ENCODE measurements at places on chromosomes 3 and 15.

- no peak for DNase-seq
Observed at GRCh38 chr15:63322541-63322940, 45.1 kb downstream of the APH1B start.

- no peak for DNase-seq
Observed at GRCh38 chr15:78429477-78429876, 8.5 kb upstream of the IREB2 start.

GRCh38 chr3:86104154-86104553 is 886.8 kb downstream of the VGLL3 start:
- no peak for DNase-seq

- no peak for DNase-seq
Observed at GRCh38 chr3:15339001-15339400, 6.6 kb upstream of the SH3BP5 start.

- DNase-seq, result no peak
Observed at GRCh38 chr3:192817053-192817452, 89.7 kb upstream of the FGF12 start.

GRCh38 chr3:197394464-197395321 is 96.3 kb upstream of the DLG1 start:
- DNase-seq, result no peak

DNA sequence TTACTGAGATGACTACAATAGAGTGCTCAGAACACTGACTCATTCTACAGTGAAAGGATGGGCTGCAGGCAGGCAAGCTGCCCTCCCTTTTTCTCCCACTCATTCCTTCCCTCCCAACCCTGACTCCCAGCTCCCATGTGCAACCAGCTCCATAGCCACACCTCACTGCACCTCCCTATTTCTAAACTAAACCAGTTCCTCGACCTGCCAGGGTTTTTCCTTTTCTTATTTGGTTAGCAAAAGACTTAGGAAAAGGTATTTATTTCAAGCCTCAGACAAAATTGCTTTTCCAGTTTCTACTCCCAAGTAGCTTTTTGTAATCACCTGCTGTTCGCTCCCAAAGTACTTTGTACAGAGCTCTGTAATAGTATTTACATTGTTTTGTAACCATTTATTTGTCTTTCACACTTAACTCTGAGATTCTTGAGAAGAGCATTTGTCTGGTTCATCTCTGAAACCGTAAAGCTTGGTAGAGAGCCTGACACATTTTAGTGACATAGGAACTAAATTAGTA is 2.2 kb downstream of the AADAC start:
- DNase-seq, result no peak

DNA sequence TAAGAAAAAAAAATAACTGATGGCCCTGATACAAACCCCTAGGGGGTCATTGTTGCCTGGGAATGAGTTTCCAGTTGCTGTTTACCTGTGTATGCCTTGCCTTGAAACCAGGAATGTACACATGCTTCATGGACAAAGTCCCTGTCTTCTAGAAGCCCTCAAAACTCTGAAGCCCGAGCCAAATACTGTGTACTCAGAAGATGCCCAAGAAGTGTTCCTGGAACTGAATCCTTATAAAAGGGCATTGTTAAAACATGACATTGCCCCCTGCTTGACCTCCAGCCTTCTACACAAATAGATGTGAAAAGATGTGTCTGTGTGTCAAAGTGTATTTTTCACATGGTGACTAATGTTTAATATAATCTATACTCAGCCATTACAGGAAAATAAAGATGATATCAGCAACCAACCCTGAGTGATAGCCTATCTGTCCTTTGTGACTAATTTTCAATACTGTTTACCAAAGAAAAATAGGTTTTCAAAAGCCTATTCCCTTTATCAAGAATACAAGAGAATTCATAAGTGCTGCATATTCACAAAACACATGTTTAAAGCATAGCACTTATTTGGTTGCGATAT is 325.9 kb downstream of the MECOM start:
- no peak for DNase-seq

- no peak for DNase-seq
Observed at GRCh38 chr3:81888914-81889557, 127.6 kb upstream of the GBE1 start.

- DNase-seq, result peak; percentile 87
Observed at GRCh38 chr3:72447059-72447946, 400.9 kb downstream of the SHQ1 start.

- DNase-seq, result no peak
Observed at GRCh38 chr3:34881026-34881425, 758.3 kb upstream of the ARPP21 start.

DNA sequence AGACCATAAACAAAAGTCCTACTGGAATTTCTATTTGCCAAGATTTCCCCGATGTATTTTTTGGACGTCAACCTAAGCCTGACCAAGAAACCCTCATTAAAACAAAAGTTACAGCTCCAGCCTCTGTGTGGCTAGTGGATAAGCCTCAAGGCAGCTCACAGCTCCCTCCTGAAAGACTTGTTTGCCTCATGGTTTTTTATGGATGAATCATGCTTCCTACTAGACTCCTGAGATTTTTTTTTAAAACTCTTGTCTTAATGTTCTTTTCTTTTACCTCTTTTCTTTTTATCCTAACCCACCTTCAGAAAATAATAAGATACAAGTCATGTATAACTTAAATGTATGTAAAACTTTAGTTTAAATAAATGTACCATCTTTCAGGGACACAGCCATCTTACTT is 52.4 kb downstream of the SUCNR1 start:
- no peak for DNase-seq

DNA sequence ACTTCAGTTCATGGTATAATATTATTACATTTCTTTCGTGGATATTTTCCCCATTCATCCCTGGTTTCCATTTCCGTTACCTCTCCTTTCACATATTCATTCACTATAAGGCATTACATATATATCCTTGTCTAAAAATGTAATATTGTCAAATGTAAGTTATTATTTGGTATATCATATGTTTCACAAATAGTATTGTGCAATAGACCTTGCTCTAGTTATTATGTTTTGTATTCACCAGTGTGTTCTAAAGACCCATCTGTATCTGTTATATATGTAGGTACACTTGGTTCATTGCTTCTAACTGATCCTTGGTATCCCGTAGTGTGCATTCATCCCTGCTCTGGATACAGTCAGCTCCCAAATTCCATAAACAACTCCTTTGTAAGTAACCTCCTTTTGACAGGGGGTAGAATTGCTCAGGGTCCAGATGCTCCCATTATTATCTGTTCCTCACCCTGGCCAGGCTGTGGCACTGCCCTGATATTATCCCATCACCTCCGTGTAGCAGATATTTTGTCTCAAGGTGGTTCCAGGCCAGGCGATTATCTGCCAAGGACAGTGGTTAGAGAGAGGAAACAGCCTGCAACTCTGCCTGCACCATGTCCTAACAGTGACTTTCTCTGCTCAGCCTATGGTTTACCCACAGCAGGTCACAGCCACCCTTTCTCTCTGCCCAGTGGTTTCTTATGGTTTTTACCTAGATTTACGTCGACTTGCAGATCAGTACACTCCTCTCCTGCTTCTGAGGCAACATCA is 29.2 kb downstream of the PAQR9 start:
- no peak for DNase-seq

- no peak for DNase-seq
Observed at GRCh38 chr3:187183210-187183862, 13.9 kb upstream of the RTP1 start.

GRCh38 chr3:126946405-126946804 is 36.5 kb upstream of the PLXNA1 start:
- no peak for DNase-seq

DNA sequence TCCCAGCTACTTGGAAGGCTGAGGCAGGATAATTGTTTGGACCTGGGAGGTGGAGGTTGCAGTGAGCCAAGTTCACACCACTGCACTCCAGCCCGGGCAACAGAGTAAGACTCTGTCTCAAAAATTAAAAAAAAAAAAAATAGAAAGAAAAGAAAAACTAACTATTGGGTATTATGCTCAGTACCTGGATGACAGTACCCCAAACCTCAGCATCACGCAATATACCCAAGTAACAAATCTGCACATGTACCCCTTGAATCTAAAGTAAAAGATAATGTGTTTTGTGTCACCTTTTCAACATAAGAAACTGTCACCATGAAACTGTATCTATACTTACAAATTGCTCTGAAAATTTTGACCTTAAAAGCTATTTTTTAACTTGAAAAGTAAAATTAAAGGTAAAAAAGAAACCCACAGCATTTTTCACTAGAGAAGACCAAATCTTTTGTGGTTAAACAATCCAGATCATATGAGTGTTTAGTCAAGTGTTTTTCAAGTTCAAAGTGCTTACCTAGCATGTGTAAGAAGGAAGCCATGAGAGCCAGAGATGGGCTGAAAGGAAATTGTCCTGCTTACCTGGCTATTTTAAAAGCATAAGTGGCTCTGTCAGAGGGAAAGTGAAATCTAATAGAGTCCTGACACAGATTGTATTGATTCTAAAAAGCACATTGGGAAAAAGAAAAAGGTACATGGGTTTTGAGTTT is 50.5 kb downstream of the MYO1E start:
- no peak for DNase-seq

GRCh38 chr3:48273594-48274211 is 32.8 kb downstream of the ZNF589 start:
- peak; percentile 49 for DNase-seq

DNA sequence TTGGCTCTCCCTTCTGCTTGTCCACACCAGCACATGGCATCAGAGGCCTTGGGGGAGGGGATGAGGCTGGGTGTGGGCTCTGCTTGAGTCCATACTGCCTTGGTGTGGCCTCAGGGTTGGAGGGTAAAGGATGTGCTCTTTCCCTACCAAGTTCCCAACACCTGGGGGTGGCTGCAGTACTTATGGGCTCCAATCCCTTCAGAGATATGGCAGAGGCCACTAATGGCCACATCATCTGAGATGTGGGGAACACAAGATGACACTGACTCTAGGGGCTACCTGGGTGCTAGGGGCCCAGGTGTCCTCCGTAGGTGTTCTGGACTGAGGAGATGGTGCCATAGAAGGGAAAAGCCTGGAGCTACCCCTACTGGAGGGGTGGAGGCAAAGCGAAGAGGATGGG is 6.9 kb downstream of the CXCR6 start:
- DNase-seq, result no peak

DNA sequence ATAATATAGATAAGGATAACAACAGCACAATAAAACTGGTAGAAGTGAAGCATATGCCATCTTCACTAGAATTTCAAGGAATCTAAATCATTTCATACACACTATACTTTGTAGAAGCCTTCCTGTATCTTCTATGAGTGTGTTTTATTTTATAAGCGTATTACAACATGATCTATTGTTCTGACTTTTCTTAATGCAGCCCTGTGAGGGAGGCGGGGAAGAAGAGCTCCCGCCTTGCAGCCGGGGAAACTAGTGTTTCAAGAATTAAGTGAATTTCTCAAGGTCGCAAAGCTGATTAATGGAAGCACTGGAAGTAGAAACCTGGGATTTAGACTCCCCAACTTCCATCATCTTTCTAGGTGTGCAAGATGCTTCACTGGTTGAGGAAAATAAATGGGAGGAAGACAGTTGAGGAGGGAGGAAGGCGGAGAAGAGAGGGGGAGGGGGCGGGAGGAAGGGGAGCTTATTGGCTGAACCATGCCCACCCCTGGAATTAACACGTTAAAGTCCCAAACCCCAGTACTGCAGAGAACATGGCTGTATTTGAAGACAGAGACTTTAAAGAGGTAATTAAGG is 32.9 kb downstream of the VGLL4 start:
- no peak for DNase-seq

DNA sequence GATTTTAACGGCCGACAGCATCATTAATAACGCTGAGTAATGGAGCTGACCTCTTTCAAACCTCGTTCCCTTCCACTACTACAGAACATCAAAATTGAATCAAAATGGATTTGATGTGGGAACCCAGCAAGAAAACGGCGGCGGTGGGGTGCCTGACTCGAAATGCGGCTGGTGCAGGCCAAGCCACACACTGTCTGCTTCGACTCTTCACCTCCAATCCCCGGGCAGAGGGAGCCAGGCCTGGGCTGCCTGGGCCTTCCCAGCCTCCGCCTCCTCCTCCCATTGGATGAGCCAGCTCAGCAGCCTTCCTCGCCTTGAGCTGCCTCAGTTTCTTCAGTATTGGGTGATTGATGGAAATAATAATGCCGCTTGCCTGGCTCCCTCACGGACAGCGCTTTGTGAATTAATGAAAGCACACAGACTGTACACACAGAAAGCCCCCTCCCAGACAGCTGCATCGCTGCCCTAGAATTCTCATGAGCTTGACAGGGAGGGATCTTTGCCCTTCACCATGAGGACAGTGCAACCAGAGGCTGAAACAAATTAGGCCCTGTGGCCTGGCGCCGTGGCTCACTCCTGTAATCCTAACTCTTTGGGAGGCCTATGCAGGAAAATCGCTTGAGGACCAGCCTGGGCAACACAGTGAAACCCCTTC is 11.4 kb upstream of the MEGF11 start:
- no peak for DNase-seq

DNA sequence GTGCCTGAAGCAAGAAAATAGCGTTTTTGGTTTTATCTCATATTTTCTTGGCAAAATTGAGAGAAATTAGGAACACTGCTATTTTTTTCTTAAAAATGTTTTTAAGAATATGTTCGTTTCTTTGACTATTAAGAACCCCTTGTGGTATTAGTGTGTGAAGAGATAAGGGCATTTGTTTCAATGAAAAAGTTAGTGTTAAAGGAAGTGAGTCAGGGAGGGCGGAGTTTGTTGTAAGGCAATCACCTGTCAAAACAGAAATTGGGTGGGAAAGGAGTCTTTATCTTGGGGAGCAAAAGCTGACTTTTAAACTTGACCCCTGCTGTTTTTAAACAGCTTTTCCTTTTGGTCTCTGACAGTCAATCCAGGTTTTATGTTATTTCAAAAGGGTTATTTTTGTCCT is 4.2 kb downstream of the RAP2B start:
- DNase-seq, result peak; percentile 27

DNA sequence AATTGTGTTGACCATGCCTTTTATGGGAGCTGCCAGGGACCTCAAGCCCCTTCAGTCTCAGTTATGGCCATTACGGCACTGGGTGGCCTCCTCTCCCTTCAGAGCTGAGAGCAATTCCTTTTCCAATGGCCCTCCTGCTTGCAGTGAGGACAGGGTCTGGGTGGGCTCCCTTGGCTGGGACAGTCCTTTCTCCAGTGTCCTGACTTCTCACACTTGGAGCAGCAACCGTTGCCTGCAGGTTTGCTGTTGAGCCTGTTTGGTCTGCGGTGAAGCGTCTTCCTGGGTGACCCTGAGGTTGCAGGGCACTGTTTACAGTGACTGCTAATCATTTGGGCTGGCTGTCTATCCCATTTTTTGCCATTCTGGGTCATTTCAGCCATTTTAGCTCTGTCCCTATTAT is 3.5 kb upstream of the CCDC80 start:
- DNase-seq, result no peak

- peak; percentile 41 for DNase-seq
Observed at GRCh38 chr3:10192953-10193691, 28.4 kb downstream of the IRAK2 start.

- DNase-seq, result peak; percentile 98
Observed at GRCh38 chr3:47282424-47283192, at the start of the genes KIF9 and KLHL18. Gene KIF9 (minus strand): TSS chr3:47282799. CDS start chr3:47277374, 5,425 bp downstream. Gene KLHL18 (plus strand): TSS chr3:47282944. CDS start chr3:47282966, 22 bp downstream.

GRCh38 chr15:60363087-60363549 is 34.7 kb downstream of the ANXA2 start:
- no peak for DNase-seq

DNA sequence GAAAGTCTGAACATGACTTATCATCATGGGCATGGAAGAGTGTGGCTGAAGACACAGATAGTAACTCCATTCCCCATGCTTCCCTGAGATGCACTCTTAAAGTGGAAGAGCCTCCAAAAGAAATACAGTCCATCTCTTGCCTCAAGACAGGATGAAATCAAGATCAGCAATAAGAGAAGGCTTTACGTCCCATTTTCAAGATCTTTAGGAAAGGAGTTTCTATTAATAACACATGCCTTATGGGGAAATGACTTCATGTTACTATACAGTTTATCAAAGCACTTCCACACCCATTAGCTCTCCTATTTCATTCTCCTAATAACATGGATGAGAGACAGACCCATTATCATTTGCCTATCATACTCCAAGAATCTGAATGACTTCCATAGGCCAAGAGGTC is 6.1 kb upstream of the KBTBD12 start:
- DNase-seq, result no peak

Measured in effector CD4-positive, alpha-beta T cell (primary cell).